Stimulated activated CD8-positive, alpha-beta memory T cell treated with anti-CD3 and anti-CD28 coated beads, Interleukin-7, amount 100 ng/mL, for 4 hours (primary cell): ENCODE measurements at places on chromosomes 3 and 15.

GRCh38 chr15:74621936-74622335 lies 6.3 kb downstream of the CLK3 start:
- no peak for DNase-seq

DNA sequence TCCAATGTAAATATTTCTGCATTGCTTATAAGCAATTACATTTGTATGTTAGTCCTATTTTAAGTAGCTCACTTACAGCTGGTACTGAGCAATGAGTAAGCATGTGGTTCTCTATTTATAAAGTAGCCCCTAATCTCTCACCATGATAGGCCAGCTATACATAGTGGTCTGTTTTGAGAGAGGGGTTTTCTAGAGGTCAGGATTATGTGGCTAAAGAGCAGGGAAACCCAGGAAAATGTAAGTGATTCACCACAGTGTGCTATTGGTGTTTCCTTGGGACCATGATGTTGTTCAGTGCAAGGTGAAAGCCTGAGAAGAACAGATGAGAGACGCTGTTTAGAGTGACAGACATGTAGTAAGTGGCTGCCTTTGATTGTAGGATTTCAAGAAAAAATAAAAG lies 26.4 kb downstream of the RBMS3 start:
- DNase-seq, result no peak

DNA sequence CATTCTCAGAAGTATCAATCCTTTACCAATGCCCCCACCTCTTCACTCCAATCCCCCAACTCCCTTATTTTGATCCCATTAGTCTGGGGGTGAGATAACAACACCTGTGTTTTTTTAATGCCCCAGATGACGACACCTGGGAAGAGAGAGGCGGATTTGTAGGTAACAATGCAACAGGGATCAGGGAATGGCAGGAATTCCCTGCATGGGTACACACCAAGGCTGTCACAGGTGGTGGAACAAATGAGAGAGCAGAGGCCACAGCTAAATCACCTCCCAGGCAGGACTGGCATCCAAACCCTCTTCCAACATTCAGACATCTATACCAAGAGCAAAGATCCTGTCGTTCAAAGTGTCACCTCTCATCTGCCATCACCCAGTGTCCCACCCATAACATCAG lies 319.2 kb upstream of the TRIM42 start:
- no peak for DNase-seq

GRCh38 chr3:134326760-134327593 lies 47.3 kb downstream of the AMOTL2 start:
- DNase-seq, result no peak

- no peak for DNase-seq
Measured at GRCh38 chr15:68407886-68408881, 23.8 kb downstream of the ITGA11 start.

DNA sequence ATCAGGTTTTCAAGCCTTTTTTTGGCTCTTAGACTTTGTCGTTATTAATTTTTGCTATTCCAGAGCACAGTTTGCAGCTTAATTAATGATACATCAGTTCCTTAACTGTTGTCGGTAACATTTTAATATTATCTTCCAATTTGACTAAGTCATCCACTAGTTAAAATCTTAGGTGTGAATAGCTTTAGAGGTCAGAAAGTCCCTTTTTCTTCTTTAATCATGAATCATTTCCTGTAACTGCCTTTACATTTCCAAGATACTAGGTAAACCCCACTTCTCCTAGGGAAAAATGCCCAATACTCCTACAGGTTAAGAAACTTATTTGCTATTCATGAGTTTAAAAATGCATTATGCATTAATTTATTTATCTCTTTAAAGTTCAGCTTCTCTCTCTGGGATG lies 260.9 kb upstream of the CFAP20DC start:
- no peak for DNase-seq

- DNase-seq, result no peak
Measured at GRCh38 chr3:70090322-70090913, 90.9 kb downstream of the SAMMSON start.

DNA sequence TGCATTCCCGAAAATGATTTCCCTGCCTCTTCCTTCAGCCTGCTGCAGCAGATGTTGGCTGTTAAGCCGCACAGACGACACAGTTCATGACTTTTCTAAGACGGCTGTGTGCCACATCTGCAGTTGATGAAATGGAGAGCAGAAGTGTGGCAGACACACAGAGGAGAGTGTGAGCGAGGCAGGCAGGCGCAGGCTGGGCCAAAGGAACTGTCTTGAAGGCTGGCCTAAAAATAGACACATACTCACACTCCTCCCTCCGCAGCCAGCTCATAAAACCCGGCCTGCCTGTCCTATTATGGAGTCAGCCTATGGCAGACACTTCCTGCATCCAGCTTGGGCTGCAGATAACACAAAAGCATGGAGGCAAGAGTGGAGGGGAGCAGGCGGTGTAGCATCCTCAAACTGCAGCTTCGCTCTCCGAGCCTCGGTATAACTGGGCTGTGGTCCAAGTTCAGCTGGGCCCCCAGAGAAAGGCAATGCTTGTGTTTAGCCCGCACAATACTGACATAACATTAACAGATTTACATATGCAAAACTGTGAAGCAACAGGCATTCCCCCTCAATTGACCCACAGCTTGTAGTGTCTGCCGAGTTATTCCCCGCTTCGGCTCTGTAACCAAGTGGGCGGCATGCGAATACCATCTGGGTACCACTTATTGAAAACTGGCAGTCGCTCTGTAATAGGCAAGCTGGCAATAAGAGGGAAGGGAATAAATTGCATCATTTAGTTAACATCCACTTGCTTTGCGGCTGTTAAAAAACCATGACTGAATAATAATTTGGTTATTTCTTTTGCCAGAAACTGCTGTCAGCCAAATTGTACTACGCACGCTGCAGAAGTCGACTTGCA lies 40.8 kb downstream of the FOXP1 start:
- no peak for DNase-seq

- DNase-seq, result no peak
Measured at GRCh38 chr3:169387751-169388696, 275.5 kb downstream of the MECOM start.

GRCh38 chr3:29583861-29584260 lies 303.0 kb downstream of the RBMS3 start:
- DNase-seq, result no peak

DNA sequence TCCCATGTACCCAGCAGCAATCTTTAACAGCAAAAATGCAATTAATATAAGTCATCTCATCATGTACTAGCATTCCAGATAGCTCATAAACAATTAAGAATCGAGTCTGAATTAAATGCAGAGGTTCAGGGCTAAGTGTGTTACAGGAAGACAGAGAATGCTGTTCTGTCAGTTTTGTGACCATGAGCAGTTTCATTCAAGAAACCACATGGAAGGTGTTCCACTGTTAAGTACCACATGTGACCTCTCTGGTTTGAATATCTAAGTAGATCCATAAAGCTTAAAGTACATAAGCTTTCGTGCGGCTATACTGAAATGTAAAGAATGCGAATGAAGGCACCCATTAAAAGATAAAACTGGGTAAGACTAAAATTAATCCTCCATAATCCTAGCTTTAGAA lies 272.3 kb downstream of the IL5RA start:
- DNase-seq, result no peak

GRCh38 chr3:4841776-4842440 lies 137.3 kb upstream of the BHLHE40 start:
- DNase-seq, result no peak

GRCh38 chr3:131728898-131729642 lies 226.3 kb upstream of the MRPL3 start:
- DNase-seq, result no peak

DNA sequence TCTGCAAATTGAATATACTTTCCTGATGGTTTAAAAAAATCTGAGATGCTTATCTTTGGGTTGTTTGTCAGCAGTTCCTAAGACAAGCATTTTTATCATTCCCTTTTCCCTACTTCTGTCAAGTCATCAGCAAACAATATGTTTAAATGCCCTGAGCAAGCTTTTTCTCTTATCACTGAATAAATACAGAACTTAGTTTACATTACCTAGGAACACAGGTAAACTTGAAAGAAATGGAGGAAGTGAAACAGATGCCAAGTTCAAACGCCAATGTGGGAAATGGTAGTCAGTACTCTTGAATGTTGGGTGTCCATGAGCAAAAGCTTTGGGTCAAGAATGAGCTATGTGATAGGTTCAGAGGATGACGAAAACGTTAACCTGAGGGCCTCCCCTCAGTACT lies 17.2 kb upstream of the TCAIM start:
- no peak for DNase-seq
